Fibroblast of skin of left quadriceps (primary cell): ENCODE measurements at places on chromosomes 6 and 20.

DNA sequence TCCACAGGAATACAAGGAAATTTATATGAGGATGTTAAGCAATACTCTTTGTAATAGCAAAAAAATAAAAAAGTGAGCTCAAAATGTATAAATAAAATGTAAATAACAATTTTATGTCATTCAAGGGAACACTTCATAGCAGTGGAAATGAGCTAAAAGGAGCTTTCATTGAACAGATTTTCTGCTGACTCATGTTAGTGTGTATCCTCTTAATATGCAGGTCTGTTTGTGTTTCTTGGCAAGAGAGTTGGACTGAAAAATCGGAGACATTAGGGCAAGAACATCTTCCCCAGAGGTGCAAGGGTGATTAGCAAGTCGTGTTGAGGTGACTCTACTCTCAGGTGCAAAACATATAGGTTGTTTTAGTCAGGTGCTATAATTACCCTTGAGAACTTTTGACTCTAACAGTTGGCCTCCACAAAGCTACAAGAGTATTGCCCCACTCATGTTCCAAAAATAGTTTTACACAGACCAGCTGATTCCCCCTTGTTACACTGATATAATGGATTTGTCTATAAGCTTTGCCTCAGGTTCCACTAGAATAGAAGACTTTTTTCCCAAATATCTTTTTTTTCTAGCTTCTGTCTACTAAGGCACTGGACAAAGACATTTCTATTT lies 702.9 kb downstream of the TENT5A start:
- DNase-seq = no peak

DNA sequence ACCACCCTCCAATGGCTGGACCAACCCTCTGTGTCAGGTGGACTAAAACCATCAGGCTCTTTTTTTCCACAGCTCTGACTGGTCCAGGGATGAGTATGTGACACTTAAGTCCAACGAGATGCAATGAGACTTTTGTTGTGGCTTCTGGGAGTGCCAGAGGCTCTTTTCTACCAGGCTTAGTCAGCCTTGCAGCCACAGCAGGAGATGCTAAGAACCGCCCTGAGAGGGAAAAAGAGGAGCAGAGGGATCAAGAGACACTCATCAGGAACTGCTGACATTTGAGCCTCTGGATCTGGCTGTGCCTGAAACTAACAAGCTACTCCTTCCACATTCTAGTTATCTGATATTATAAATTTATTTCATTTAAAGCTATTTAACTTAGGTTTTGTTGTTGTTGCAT lies 270.9 kb upstream of the SULF2 start:
- DNase-seq = no peak

DNA sequence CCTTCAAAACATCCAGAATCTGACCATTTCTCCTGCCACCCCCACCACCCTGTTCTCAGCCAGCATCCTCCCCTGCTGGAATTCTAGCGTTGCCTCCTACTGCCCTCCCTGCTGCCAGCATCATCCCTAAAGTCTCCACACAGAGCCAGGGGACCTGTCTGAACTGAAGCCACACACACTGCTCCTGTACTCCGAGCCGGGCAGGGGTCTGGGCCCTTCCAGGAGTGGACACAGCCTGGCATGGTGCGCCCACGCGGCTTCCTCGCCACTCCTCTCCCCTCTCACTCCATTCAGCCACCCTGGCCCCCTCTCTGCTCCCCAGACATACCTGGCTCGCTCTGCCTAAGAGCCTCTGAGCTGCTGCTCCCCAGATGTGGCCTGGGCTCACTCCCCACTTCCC lies 155.5 kb downstream of the PREX1 start:
- DNase-seq = no peak

DNA sequence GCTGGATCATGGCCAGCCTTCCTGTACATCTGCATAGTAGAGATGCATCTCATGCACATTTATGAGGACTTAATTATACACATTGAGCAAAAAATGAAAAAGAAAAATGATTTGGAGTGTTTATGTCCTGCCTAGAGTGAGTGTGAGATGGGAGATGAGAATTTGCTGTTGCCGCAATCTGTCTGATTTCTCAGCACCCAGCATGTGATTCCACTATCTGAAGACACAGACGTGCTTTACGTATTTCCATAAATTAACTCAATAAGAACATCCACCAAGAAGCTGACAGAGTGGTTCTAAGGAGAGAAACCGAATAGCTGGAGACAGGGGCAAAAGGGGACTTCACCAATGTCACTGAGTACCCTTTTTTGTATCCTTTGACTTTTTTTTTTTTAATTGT lies 15.2 kb downstream of the EDEM2 start:
- no peak for DNase-seq

GRCh38 chr6:148530394-148530953 lies 187.8 kb downstream of the SASH1 start:
- peak; percentile 75 for DNase-seq

GRCh38 chr6:10383331-10384090 lies 31.4 kb downstream of the TFAP2A start:
- no peak for DNase-seq

DNA sequence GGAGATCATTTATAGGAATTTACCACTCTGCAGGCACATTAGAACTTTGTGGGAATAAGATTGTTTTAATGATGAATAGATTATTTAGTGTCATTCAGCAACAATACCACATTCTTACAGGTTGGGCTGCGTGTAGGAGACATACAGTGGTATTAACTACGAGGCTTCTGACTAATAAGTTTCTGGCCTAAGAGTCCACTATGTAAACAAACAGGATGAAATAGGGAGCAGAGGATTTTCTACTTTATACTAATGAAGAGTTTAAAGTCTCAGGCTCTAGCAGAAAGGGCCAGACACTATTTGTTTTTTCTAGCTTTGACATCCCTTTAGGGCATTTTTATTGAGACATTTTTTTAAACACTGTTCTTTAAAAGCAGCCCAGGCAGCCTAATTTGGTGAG lies 75.6 kb downstream of the SLC24A3 start:
- DNase-seq = no peak

GRCh38 chr6:57822896-57823358 lies 505.5 kb downstream of the PRIM2 start:
- DNase-seq = no peak

GRCh38 chr20:2298701-2299100 lies 2.9 kb downstream of the TGM3 start:
- DNase-seq = no peak

DNA sequence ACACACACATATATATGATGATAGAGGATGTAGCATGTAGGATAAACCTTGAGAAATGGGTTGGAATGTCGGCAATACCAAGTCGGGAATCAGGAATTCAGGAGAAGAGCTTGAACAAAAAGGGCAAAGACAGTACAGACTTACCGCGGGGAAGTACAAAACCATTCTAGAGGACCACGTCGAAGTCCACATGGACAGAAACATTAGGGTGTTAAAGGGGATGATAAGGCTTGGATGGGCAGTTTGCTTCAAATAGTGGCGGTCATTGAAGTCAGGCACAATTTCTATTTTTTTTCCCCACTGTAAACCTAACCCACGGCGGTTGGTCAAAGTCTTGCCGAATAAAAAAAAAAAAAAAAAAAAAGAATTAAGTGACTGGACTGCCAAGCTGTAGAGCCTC lies 766 bp upstream of the NUS1 start:
- DNase-seq = no peak

GRCh38 chr6:31321005-31321707 lies 35.8 kb downstream of the HLA-B start:
- DNase-seq = no peak

DNA sequence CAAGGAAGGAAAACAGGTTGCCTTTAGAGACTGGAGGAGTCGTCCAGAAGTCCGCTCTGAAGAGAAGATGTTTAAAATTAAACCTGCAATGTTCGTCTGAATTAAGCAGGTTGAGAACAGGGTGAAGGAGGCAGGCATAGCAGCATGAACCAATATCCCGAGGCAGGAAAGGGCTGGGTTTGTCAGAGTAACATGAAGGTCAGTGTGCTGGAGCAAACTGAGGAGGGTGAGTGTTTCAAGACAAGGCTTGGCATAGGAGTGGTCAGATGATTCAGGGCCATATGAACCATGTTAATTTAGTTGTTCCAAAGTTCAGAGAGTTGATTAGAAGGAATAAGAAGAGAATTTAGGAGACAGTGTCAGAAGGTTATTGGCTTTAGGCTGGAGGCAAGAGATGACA lies 93.3 kb downstream of the UTRN start:
- no peak for DNase-seq

- no peak for DNase-seq
Measured at GRCh38 chr20:23227274-23227673, 123.3 kb upstream of the NXT1 start.

DNA sequence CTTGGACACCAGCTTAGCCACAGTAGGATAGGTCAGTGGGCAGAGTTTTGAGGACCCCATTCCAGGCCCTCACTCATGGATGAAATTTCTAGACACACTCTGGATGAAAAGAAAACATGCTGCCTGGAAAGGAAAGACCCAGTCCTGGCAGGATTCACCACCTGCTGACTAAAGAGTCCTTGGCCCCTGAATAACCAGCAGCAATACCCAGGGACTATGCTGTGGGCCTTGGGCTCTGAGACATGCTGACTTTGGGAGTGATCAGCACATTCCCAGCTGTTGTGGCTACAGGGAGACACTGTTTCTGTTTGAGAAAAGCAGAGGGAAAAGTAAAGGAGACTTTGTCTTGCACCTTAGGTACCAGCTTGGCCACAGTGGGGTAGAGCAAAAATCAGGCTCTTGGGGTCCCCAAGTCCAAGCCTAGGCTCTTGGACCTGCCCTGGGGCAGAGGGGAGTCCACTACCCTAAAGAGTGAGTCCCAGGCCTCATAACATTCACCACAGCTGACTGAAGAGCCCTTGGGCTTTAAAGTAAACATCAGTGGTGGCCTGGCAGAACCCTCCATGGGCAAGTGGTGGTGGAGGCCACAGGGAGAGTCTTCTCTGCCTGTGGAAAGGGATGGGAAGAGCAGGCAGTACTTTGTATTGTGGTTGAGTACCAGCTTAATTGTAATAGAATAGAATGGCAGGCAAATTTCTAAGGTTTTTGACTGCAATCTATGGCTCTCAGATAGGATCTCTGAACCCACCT lies 516.8 kb downstream of the BCKDHB start:
- DNase-seq = no peak

GRCh38 chr6:128259730-128260685 lies 260.4 kb downstream of the PTPRK start:
- DNase-seq = no peak

DNA sequence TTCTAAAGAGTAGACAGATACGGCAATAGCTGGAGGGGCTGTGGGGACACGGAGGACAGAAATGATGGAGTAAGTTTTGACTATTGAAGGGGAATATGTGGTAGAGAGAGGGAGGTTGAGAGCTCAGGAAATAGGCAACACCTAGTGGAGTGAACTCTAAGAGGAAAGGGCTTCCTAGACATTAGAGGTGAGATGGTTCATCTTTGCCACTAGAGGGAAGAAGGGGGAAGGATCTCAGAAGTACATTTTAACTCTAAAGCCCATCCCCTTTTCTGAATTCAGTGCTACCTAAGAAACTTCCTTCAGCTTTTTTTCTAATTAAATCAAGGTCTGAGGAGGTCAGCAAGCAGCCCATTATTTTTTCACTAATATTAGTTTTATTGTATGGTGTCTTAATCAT lies 689.4 kb upstream of the MAP3K7 start:
- DNase-seq = no peak

DNA sequence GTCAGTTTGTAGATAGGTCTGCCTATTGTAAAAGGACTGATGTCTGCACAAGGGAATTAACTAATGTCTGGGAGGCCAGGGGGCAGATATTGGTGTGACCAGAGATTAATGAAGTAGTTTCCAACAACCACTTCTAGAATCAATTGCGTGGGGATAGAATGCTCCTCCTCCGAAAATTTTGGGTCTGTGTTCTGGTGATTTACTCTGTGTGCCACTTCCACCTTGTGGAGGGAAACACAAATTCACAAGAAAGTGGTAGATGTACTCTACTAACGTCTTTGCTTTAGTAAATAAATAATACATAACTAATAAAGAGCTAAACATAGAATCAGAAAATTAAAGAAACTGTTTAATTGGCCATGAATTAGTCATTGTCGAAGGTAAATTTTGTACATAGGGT lies 25.5 kb downstream of the TMEM14A start:
- no peak for DNase-seq

- DNase-seq = peak; percentile 90
Measured at GRCh38 chr6:137764464-137764863, 102.6 kb upstream of the TNFAIP3 start.

DNA sequence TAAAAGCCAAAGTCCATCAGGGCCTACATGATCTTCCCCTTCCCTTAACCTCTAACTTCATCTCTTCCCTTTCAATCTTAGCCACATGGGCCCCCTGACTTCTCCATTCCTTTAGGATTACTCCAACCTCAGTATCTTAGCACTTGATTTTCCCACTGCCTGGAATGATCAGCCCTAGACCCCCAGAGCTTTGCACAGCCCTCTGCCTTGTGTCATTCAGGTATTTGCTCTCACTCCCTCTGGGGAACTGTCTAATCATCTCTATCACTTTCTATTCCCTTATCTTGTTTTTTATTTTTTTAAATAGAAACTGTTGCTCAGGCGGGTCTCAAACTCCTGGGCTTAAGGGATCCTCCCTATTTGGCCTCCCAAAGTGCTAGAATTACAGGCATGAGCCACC lies 13.3 kb upstream of the ZNFX1 start:
- DNase-seq = no peak

DNA sequence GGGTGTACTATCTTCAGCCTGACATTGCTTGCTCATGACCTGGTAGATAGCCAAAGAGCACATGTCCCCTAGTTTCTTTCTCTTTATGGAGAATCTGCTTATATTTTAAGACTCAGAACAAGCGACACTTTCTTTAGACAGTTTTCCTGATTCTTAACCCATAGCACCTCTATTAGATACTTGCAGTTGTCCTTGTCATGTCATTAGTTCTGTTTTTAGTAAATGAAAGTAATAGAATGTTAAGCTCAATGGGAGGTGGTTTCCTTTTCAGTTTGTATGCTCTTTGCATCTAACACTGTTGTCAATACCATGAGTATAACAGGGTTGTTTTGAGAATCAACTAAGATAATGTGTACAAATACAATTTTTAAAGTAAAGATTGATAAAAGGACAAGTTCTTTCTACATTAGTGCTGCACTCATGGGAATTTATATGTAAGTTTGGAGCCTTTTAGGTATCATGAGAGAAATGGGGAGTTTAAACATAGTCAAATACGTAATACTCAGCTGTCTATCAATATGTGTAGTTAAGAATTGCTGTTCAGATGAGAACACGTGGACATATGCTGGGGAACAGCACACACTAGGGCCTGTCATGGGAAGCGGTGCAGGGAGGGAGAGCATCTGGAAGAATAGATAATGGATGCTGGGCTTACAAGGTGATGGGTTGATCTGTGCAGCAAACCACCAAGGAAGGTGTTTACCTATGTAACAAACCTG lies 124.3 kb downstream of the GRM1 start:
- no peak for DNase-seq
